ENCODE measurements at places on chromosomes 13 and 19. TPM values are rescaled to one million over a fixed set of nuclear protein-coding genes. Genes with fewer than 3 reads are reported as not detected.

RXFP2 gene
- 0.82 TPM for total RNA-seq

NCCRP1 gene
- total RNA-seq = not detected

MAB21L1 gene
- 1.6 TPM for total RNA-seq

ATP7B gene
- 7.3 TPM for total RNA-seq

NKG7 gene
- total RNA-seq = not detected

C19orf33 gene
- total RNA-seq = 0.82 TPM

RNF225 gene
- total RNA-seq = not detected

ZNF441 gene
- 38.3 TPM for total RNA-seq

SYT5 gene
- total RNA-seq = 33.0 TPM

HPN gene
- not detected for total RNA-seq

MUC16 gene
- not detected for total RNA-seq

ZNF285 gene
- total RNA-seq = 30.2 TPM

NLRP11 gene
- total RNA-seq = not detected

MEIOSIN gene
- total RNA-seq = not detected

KRTDAP gene
- not detected for total RNA-seq

SH2D3A gene
- 0.82 TPM for total RNA-seq

BICRA gene
- 4.1 TPM for total RNA-seq

TPTE2 gene
- 0.41 TPM for total RNA-seq

MTUS2 gene
- total RNA-seq = 7.3 TPM

FGF22 gene
- under 0.01 TPM for total RNA-seq

POU2F2 gene
- 2.9 TPM for total RNA-seq

HNRNPA1L2 gene
- total RNA-seq = 9.4 TPM

ZIC5 gene
- total RNA-seq = 1.6 TPM

TMEM59L gene
- 34.2 TPM for total RNA-seq

FFAR1 gene
- not detected for total RNA-seq

SLC25A41 gene
- total RNA-seq = 0.41 TPM

MCEMP1 gene
- total RNA-seq = not detected

GPR108 gene
- 8.6 TPM for total RNA-seq

ZNF836 gene
- total RNA-seq = 47.7 TPM

OLFM2 gene
- 86.4 TPM for total RNA-seq

CYP2A13 gene
- not detected for total RNA-seq

GARIN5B gene
- not detected for total RNA-seq

ZNF541 gene
- under 0.01 TPM for total RNA-seq

PRTN3 gene
- 1.2 TPM for total RNA-seq

SELENOV gene
- 0.41 TPM for total RNA-seq

ATP8A2 gene
- 63.6 TPM for total RNA-seq

PSG4 gene
- not detected for total RNA-seq

ATP8B3 gene
- not detected for total RNA-seq

TYROBP gene
- total RNA-seq = 2.9 TPM

CATSPERD gene
- total RNA-seq = 0.41 TPM

AZU1 gene
- total RNA-seq = 0.41 TPM

CEACAM3 gene
- not detected for total RNA-seq

Data from frontal cortex (tissue), 4 donors.